ENCODE measurements at places on chromosomes 13 and 19.
A peak's percentile ranks its signal among the peaks of the same experiment; 100 is the strongest.

DNA sequence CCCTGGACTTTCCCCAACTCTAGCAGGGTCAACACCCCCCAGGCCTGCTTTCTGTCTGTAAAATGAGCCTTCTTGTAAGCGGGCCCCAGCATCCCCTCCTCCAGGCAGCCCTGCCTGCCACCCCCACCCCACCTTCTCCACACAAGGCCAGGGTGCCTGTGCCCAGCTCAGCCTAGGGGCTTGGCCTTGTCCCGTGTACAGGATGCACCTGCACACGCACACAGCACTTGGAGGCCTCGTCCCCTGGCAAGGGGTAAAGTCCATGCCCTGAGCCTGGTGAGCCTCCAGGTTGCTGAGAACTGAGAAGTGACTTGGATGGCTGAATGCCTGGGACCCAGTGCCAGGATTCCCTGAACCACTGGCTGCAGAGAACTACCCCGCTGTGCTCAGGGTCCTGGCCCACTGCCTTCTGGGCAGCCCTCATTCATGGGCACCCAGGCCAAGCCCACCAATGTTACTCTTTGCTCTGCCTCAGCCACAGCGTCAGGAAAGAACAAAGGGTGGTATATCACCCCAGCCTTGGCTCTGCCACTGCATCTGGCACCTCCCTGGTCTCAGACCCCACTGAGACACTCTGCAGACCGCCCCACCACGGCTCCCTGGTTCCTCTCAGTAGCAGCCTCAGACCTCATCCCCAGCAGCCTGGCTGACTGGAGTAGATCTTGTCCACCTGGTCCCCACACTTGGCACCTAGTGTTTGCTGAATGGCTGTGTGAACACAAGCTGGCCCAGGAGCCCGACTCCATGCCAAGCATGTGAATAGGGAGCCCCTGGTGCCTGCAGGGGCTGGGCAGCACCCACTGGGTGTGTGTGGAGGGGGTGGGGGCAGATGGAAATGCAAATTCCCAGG lies 1.8 kb upstream of the TM6SF2 start:
- DNase-seq: no peak

DNA sequence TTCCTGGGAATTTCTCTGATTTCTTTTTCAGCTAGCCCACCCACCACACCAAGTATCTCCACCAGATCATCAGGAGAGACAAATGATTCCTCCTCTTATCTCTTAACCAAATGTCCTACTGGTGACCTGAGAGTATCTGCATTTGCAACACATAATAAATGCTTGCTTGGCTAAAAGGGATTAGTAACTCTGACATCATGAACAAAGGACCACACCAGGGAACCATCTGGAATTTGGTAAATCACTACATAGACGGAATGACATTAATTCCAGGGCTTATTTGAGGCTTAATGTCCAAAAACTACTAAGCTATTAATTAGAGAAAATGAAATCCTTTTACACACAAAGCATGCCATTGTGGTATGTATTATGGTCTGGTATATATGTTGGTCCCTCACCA lies 139.0 kb downstream of the RAP2A start:
- DNase-seq: no peak

GRCh38 chr13:105937451-105937850 lies 598.0 kb downstream of the EFNB2 start:
- no peak for DNase-seq

GRCh38 chr13:45681113-45681512 lies 21.0 kb upstream of the CBY2 start:
- no peak for DNase-seq

DNA sequence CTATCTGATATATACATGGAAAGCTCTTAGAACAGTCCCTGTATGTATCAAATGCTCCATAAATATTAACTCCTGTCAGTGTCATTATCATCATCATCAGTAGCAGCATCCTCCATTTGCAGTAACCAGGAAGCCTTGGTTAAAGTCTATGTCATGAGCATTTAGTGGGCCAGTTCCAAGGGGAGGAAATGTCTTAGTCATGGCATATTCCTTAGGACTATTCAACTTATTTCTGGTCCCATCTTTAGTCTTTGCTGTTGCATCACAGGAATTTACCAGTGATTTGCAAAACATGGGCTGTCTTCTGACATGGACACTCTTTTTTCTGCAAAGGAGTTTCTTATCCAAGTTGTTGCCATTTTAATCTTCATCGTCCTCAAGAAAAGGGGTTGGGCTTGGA lies 98.4 kb downstream of the WDFY2 start:
- no peak for DNase-seq

- no peak for DNase-seq
These were observed 700 bp downstream of the PRR36 start for GRCh38 chr19:7873304-7874075.

GRCh38 chr13:32047088-32047487 lies 15.5 kb downstream of the FRY start:
- DNase-seq: no peak

GRCh38 chr13:37534181-37534580 lies 64.4 kb downstream of the POSTN start:
- peak; percentile 47 for DNase-seq

- DNase-seq: no peak
These were observed 58.0 kb downstream of the ZNF823 start for GRCh38 chr19:11680689-11681302.

DNA sequence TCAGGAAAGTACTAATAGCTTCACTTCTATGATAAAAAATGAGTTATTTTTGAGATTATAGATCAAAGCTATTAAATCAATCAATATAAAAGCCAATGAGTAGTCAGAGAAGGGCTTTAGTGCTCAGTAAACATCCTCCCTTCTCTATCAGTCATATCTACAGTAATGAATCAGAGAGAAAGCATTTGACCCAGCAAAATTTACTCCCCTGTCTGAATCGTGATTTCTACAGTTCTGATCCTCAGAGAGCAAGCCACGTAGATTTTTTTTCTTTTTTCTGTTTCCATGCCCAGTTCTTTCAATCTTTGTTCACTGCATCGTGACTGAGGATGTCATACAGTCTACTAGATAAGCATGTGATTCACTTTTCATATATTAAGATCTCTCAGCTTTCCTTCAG lies 16.2 kb upstream of the MBNL2 start:
- DNase-seq: no peak

GRCh38 chr13:110973007-110973700 lies 58.3 kb upstream of the ANKRD10 start:
- no peak for DNase-seq

- no peak for DNase-seq
These were observed 153.3 kb downstream of the IER2 start for GRCh38 chr19:13303381-13304129.

- no peak for DNase-seq
These were observed 51.0 kb upstream of the CYP2A7 start for GRCh38 chr19:40933025-40933424.

DNA sequence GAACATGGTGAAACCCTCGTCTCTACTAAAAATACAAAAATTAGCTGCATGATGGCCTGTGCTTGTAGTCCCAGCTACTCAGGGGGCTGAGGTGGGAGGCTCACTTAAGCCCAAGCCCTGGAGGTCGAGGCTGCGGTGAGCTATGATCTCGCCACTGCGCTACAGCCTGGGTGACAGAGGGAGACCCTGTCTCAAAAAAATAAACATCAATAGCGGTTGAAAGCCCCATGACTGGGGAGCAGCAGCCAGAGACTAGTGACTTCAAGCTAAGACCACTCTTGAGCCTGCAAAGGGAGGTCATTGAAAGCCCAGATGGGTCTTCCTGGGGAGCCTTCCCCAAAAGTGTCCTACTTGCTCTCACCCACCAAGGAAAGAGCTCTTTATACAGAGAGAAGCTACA lies 11.9 kb upstream of the ZNF709 start:
- no peak for DNase-seq

DNA sequence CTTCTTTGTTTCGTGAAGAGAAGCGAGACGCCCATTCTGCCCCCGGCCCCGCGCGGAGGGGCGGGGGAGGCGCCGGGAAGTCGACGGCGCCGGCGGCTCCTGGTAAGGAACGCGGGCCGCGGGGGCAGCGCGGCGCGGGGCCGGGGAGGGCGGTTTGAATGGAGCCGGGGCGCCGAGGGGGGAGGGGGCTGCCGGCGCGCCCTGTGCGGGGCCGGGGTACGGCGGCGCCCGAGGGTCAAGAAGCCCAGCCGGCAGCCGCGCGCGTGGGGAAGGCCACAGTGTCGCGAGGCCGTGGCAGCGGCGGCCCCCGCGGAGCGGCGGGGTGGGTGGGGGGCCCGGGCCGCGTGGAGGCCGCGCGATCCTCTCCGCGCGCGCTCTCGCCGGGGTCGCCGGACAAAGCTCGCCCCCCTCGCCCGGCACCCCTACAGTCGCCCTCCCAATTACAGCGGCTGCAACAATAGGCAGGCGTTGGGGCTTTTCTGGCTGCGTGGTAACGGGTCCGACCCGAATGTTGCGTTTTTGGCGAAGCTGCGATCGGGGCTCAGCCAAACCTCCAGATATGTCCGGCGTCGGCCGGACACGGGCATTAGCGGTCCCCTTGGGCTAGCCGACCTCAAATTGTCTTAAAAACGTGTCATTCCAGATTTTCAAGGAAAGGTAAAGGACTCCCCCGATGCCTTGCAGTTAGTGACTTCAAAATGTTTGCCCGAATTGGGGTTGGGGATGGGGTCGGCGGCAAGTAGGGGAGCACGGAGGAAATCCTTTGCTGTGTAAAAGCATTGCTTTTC lies 437 bp downstream of the SMARCA4 start:
- no peak for DNase-seq

DNA sequence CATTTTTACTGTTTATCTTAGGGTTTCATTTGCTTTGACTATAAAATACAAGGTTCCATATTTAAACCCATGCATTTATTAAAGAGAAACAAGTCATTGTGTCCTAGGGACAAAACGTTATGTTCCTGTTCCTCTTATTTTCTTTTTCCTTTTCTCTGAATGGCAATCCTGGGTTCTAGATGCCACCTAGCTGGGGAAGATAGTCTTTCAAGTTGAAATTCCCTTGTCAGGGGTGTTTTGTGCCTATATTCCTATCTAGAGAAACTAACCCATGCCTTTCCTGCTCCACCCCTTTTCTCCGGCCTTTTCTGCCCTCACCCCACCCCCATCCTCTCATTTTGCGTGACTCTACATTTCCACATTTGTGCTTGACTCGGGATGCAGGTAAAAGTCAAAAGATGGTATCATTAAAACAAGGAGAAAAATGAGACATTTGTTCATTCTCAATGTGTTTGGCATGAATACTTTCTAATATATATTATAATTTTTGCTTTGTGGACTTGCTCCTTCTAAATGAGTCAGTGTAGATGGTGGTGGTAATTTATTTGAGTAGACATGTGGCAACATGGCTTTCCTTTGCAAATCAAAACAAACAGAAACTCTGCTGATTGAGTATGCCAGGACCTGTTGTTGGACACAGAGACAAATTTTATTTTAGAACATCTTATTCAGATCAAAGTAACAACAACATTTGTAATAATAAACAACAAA lies 26.8 kb upstream of the STARD13 start:
- DNase-seq: peak; percentile 10

DNA sequence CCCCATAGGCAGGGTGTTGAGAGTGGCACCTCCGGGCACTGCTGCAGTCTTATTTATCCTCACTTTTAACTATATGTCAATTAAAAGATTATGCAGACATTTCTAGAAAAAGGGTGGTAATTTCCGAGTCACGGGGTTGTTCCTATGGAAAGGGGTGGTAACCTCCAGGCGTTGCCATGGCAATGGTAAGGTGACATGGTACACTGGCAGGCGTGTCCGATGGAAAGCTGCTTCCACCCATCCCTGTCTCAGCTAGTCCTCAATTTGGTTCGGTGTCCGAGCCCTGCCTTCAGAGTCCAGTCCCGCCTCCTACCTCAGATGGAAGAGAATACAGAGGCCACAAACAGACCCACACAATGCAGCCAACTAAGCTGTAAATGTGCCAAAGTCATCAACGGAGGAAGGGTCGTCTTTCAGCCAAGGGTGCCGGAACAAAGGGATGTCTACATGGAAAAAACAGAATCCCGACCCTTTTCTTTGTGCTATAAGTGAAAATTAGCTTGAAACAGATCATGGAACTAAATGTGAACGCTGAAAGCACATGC lies 72.6 kb upstream of the C13orf46 start:
- no peak for DNase-seq

DNA sequence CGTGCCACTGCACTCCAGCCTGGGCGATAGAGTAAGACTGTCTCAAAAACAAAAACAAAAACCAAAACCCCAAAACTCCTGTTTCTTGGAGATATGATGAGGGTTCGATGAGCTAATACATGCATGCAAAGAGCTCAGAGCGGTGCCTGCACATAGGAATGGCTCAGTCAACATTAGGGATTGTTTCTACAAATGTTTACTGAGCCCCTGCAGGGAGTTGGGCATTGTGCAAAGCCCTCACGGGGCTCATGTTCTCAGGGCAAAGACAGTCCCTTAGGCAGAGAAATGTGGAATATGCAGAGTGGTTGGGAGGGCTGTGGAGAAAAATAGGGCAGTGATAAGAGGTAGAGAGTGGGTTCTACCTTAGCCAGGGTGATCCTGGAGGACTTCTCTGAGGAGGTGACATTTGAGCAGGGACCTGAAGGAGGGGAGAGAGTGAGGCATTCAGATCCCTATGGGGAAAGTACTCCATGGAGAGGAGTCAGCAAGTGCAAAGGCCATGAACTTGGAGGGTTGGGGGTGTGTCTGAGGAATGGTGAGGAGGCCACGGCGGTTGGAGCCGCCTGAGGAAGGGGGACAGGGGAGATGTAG lies 1.5 kb upstream of the EHD2 start:
- no peak for DNase-seq

DNA sequence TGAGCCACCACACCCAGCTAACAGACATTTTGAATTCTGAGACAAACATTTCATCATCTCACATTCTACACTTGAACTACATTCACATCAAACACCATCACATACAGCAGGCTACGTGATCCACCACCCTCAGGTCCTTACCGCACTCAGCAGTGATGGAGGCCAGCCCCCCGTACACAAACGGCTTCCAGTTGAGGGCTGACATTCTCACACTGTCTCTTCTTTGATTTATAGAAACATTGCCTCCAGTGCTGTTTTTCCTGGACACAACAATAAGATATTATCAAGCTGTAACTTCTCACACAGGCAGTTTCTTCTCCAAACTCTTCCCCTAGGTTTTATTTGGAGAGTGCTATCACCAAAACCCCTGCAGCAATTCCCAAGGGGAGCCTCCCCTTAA lies 7.0 kb downstream of the SLC25A30 start:
- no peak for DNase-seq

- DNase-seq: peak; percentile 29
These were observed 1.0 kb downstream of the REX1BD start for GRCh38 chr19:18589380-18590272.

GRCh38 chr19:39032063-39032918 lies at the start of gene FBXO27:
TSS of gene FBXO27 (minus strand) at chr19:39032549. CDS start at chr19:39032227, 322 bp downstream.
- no peak for DNase-seq
